H9 (cell line): ENCODE measurements at places on chromosomes 4 and X.

- no peak for DNase-seq
These were observed 20.5 kb upstream of the FAM193A start for GRCh38 chr4:2515830-2516550.

GRCh38 chrX:49205443-49205842, 5.5 kb upstream of the SYP start:
- no peak for DNase-seq

- peak; percentile 69 for DNase-seq
These were observed 15.1 kb upstream of the PIGA start for GRCh38 chrX:15350329-15350996.

DNA sequence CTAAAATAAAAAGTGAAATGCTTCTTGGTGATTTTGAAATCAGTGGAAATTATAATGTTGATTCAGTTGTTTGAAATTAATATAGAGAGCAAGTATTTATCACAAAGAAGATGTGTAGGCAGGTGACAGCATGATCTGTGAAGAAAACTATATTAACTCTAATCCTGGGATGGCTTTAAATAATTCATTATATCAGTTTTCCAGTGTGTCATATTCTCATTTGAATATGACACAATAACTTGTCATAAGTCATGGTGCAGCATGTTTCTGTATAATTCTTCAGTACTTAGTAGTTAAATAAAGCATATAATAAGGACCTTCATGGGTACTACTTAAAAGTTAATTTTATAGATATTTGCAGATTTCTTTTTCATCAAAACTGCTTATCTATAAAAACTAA, 573.6 kb downstream of the INPP4B start:
- no peak for DNase-seq

DNA sequence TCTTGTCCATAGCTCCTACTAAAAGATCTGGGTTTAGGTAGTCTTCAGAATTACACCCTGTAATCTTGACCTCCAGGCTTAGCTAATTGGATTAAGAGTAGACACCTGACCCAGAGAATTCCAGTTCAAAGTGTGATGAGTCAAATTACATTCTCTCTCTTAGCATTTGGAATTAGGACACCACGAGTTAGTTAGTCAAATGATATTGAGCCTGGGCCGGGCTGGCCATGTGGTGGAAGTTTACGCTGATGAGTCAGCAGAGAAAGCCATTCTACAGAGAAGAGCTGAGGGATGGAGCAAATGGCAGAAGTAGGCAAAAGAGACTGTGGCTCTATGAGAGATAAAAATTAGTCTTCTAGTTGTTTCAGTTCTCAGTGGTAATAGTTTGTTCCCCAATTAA, 31.1 kb downstream of the CEP44 start:
- DNase-seq = peak; percentile 44

- DNase-seq = no peak
These were observed 111.4 kb downstream of the SORBS2 start for GRCh38 chr4:185700630-185701029.

DNA sequence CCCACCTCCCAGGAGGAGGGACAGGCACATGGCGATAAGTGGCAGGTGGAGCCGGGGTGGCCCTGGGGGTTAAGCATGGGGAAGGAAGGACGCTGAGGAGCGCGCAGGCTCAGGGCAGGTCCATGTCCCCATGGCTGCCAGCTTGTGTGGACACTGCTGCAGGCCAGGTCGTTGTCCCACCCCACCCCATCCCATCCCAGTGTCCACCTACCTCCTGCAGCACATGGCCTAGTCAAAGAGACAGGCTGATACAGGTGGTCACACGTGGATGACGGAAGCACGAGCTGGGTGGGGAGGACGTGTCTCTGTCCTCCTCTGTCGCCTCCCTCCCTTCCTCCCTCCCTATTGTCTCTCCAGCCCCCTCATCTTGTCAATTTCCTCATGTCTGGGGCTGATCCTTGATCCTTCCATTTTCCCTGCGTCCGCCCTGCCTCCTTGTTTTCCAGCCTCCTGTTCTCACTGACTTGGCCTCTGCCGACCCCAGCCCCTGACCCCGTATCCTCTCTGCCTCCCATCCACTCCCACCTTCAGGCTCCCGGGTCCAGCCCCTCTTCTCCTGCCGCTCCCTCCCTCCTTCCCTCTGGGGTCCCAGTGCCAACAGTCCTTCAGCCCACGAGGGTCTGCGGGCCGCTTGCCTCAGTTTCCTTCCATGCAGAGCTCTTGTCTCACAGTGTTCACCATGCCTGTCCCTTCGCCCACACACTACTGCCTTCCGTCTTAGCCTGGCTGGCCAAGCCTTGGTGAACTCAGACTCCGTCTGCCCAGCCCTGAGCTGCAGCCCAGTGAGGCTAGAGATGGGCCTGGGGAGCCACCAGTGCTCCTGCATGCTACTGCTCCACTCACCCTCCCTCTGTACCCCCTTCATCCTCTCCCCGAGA, 15.5 kb upstream of the ADD1 start:
- no peak for DNase-seq

DNA sequence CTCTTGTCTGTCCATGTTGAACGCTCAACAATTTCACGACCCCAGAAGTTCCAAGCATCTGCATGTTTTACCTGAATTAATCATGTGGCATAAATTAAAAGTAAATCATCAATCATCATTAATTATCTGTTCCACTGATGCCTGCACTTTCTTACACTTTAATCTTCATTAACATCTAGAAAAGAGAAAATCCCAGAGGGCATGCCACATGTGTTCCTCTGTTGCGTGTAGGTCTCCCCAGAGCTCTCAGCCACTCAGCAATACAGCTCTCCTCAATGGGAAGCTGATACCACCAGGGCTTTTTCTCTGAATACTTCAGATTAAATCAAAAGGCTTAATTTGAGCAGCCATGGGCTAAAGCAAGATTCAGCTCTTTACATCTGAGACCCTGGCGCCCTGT, 722.4 kb upstream of the TENM3 start:
- no peak for DNase-seq

- no peak for DNase-seq
These were observed 15.7 kb upstream of the SLC10A4 start for GRCh38 chr4:48467442-48467841.

DNA sequence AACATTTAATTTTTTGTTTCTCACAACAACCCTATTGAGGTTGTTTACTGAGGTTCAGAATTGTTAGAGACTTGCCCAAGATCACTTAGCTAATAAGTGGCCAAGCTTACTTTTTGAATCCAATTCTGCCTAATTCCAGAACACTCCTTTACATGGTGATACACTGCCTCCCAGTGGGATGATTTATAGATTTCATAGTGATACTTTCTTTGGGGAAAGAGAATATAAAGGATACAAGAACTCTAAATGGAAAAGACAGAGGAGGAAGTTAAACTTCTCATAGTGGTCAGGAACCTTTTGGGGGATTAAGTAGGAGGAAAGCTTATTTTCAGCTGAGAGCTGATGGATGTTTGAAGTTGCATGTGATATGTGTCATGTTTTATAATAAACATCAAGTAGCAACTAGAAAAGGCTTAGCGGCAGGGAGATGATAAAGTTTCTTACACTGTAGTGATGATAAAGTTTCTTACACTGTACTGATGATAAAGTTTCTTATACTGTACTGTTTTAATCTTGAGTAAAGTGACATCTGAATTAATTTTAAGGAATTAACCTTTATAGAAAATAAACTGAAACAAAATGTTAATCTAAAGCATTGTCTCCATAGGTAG, 15.3 kb downstream of the STAG2 start:
- DNase-seq = no peak

- DNase-seq = no peak
These were observed 42.1 kb upstream of the SPINK2 start for GRCh38 chr4:56863441-56864139.

GRCh38 chrX:84634201-84634782, 132.0 kb upstream of the HDX start:
- no peak for DNase-seq

GRCh38 chrX:2434270-2435163, 66.3 kb downstream of the DHRSX start:
- no peak for DNase-seq

- no peak for DNase-seq
These were observed 82.6 kb downstream of the HADH start for GRCh38 chr4:108072300-108072699.

GRCh38 chr4:81747242-81747930, 275.7 kb upstream of the RASGEF1B start:
- DNase-seq = no peak

GRCh38 chr4:19319607-19320006, 932.1 kb upstream of the SLIT2 start:
- DNase-seq = no peak

- DNase-seq = peak; percentile 92
These were observed 367.0 kb downstream of the BCOR start for GRCh38 chrX:39730662-39731329.

GRCh38 chrX:12447448-12448064, 309.3 kb downstream of the FRMPD4 start:
- DNase-seq = no peak

- no peak for DNase-seq
These were observed 212.3 kb downstream of the NAP1L3 start for GRCh38 chrX:93461060-93461459.

DNA sequence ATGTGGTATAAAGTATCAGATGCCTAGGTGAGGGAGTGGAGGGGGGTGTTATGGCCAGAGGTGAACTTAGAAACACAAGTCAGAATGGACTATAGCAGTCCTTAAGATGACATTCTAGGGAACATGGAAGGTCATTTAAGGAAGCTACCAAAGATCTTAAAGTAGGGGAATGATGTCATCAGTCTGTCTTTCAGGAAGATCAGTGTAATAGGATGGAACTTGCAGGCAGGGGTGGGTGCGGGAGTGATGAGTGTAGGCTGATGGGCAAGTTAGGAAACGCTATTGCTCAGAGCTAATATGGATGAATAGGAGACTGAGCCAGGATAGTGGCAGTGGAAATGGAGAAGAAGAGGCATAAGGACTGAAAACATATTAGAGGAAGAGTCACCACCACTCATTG, 27.5 kb upstream of the CWH43 start:
- no peak for DNase-seq

DNA sequence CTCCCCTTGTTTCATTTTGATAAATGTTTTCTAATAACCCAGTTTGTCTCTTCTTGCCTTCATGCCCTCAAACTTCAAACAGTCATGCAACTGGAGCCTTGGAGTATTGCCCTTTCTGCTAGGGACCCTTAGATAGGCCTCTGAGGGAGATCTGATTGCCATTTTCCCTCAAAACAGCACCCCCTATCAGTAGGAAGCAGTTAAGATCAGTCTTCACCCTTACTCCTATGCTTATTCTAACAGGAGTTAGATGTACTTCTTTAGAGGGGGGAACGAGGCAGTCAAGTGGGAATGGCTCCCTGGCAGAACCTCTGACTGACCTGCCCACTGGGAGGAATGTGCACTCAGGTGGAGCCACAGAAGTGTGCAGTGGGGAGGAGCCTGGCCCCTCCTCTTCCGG, 74.1 kb downstream of the FAM47A start:
- peak; percentile 33 for DNase-seq

DNA sequence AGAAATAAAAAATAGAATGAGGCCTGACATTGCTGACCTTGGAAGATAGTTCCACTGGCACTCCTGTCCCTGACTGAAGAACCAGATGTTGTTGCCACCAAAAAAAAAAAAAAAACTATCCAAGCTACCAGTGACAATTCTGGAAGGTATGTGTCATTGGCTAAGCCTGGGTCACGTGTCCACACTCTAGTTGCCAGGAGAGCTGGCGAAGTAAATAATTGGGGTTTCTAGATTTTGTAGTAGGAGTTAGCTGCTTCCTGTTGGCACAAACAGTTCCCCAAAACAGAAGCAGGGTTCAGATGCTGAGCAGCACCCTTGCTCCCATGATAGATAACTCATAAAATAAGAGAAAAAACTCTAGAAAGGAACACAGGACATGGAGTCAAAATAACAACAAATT, 20.5 kb downstream of the MND1 start:
- DNase-seq = no peak

- DNase-seq = no peak
These were observed 632.4 kb upstream of the ZFP42 start for GRCh38 chr4:187362937-187363857.

- no peak for DNase-seq
These were observed 15.8 kb downstream of the SMPX start for GRCh38 chrX:21741869-21742701.

DNA sequence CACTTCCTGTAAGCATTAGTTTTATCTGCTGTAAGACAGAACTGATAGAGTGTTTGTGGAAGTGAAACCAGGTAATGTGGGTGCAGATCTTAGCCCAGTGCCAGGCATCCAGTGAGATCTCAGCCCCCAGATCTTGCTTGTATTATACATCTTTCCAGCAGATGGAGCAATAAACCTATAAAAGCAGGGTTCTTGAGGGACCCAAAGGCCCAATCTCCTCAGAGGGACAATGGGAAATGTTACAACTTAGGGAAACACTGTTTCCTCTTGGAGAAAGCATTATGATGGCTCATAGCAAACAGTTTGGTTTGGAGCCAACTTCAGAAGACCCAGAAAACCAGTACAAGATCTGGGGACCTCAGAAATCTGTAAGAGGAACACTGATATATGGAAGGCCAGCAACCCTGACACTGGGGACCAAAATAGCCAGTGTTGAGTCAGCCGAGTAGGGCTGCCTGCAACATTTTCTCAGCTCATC, 206.3 kb downstream of the SLC7A11 start:
- DNase-seq = no peak

- DNase-seq = no peak
These were observed 91.6 kb downstream of the DDIT4L start for GRCh38 chr4:100098681-100099080.

DNA sequence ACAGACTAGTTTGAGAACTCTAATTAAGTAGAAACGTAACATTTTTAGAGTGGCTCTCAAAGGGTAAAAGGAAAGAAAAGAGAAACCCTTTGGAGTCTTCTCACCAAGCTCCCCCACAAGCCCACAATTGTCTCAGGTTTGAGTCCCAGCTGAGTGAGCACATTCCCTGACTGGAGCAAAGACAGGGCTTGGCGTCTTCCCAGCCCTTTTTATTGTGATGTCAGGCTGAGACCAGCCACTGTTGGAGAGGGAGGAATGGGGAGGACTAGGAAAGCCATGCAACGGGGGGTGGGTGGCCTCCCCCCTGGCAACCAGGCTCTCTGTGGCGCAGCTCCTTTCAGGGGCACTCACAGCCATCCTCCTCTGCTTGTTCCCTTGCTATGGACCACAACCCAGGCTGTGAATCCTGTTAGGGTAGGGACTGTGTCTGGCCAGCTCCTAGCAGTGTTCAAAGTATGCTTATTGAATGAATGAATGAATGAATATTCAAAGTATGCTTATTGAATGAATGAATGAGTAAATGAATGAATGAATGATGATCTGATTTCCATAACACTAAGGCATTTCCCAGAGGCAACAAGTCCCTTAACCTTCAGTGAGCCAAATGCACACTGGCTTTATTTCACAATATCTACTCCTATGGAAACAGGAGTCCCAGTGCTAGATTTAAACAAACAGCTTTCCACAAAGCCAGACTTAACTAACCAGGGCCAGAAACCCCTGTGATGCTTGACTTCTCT, 413.3 kb downstream of the MID1IP1 start:
- DNase-seq = no peak

GRCh38 chrX:78140206-78140605, 756 bp upstream of the TAF9B start:
- no peak for DNase-seq

GRCh38 chr4:17055788-17056187, 157.3 kb upstream of the LDB2 start:
- DNase-seq = no peak
